ENCODE measurements at places on chromosomes 4 and X.

GRCh38 chr4:155657169-155657568 is 9.5 kb upstream of the GUCY1A1 start:
- DNase-seq = no peak

DNA sequence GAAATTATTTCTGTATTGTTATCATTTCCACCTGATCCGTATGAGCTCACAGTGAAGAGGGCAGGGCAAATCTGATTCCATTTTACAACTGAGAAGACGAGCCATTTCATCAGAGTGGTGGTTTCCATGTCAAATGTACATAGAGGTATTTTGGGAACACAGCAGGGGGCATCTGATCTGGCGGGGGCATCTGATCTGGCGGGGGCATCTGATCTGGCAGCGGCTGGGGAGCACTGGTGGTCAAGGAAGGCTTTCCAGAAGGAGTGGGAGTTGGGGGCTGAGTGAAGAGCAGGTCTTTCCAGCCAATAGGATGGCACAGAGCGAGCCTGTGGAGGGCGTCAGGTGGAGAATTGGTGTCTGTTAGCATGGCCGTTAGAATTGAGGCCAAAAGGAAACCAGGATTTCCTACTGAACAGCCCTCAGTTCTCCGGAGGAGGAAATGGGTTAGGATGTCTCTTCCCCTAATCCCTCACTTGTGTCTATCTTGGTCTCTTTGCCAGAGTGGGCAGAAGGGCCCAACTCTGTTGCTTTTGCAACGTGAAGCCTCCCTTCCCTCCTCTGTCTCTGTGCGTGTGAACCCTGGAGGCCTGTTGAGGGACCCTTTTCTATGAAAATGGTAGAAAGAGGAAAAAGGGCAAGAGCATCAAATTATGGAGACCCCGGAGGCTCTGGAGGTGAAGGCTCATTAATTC is 41.3 kb downstream of the RHOH start:
- no peak for DNase-seq

DNA sequence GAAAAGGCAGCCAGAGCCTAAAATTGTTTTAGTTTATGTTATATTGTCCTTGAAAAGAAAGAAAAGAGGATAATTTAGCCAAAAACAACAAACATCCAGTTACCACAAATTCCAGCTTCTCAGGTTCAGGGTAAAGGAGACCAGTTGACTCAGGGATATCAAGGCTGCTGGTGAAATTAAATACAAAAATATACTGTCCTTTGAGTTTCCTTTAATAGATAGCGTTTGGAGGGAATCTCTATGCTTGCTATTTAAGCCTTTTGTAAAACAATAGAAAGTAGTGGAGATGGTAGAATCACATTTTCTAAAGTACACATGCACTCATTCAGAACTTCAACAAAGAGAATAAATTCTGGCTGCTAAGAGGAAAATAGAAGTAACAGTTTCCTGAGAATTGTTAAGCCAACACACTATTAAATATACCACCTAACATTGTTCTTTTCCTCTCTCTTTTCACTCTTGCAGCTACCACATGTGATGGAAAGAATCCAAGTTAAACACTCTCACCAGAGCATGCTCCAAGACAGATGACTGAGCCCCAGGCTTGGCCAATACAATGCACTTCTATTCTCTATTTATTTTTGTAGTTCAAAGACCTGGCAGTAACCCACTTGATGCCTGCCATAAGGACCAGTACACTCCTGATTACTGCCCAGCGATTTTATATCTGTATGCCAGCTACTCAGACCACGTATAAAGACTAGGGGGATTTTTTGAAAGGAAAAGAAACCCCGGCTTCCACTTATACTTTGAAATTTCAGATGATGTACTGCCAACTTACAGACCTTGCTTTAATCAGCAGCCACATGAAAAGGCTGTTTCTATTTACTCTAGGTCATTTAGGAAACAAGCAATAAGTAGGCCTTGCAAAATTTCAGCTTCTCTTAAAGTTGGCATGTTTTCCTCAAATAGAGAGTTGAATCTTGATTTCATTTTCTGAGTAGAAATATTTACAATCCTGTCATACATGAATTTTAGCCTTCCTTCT is 756.9 kb downstream of the FAT4 start:
- no peak for DNase-seq

- no peak for DNase-seq
Observed at GRCh38 chrX:30795981-30796958, 92.8 kb downstream of the TAB3 start.
